ENCODE measurements at places on chromosomes 12 and 14. TPM values are rescaled to one million over a fixed set of nuclear protein-coding genes. Genes with fewer than 3 reads are reported as not detected.
A peak's percentile ranks its signal among the peaks of the same experiment; 100 is the strongest.

RPS29 gene
- total RNA-seq, result 697 TPM

GALNT8 gene
- 1.4 TPM for total RNA-seq

- DNase-seq, result no peak
Measured at GRCh38 chr14:104399432-104400155, 180.0 kb upstream of the C14orf180 start.

DNA sequence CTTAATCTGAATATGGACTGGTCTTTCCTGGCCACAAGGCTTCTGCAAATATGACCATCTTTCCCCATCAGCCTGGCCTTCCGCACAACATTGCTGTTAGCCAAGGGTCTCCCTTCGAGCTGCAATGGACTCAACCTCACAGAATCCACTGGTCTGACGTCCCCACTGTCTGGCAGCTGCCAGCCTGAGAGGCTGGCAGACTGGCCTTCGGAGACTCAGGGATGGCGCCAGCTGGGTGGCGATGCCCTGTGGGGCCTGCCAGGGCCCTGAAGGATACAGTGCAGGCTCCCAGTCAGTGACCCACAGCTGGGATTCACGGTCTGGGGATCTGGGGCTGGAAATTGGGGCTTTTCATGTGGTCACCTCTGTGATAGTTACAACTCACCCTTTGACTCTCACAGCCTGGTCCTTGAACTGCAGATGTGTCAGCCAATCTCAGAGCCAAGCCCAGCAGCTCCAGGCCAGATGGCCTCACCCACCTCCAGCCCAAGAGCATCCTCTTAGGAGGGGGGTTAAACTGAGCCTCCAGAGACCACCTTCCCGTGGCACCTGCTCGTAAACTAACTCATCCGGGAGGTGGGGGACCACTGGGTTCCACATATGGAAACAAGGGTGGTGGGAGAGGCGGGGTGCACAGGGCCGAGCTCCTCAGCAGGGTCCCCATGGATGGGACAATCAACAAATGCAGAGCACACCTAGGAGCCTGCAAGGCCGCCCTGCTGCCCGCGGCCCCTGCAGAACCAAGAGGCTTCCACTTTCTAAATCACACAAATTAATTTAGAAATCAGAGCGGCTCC, 21.1 kb upstream of the C14orf180 start:
- peak; percentile 43 for DNase-seq

DNA sequence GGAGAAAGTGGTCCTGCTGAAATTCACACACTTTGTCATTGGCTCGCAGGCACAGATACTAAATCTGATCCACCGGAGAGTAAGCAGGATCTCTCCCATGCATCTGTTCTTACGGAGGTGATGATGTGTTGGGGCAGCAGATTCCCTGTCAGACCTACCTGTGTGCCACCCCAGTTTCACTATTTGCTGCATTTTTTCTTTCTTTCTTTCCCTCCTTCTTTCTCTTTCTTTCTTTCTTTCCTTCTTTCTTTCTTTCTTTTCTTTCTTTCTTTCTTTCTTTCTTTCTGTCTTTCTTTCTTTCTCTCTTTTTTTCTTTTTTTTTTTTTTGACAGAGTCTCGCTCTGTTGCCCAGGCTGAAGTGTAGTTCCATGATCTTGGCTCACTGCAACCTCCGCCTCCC, 37.4 kb downstream of the WSCD2 start:
- DNase-seq, result no peak

DNA sequence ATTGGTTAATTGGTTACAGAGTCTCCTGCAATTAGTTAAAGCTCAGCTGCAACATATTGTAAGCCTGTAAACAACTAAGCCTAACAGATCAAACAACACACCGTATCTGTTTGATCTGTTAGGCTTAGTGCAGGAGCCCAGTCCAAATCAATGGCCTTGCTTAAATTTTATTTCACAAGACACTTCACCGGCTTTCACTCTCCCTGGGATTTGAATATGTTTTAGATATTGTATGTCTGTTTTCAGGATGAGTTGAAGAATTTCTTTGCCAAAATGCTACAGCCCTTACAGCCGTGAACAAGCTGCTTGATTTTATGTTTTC, 5.5 kb upstream of the RNASE1 start:
- DNase-seq, result no peak

All from chondrocyte (in vitro differentiated cells).